CD4-positive, alpha-beta T cell treated with Interleukin-6 for 4 hours (primary cell): ENCODE measurements at places on chromosomes 13 and 19.

DNA sequence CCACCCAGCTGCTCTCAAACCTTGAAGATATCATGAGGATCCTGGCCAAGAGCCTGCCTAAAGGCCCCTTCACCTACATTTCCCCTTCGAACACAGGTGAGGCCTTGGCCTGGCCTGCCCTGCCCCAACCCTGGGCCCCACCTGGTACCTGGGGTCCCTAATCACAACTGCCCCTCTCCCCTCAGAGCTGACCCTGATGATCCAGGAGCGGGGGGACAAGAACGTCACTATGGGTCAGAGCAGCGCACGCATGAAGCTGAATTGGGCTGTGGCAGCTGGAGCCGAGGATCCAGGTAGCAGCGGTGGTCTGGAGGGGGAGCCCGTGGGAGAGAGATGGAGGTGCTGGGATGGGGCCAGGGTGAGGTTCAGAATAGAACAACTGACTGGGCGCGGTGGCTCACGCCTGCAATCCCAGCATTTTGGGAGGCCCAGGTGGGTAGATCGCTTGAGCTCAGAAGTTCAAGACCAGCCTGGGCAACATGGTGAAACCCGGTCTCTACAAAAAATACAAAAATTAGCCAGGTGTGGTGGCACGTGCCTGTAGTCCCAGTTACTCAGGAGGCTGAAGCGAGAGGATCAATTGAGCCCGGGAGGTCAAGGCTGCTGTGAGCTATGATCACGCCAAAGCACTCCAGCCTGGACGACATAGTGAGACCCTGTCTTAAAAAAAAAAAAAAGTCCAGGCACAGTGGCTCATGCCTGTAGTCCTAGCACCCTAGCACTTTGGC lies 17.5 kb downstream of the DDX39A start:
- DNase-seq, result no peak

- DNase-seq, result no peak
Measured at GRCh38 chr13:76091076-76091475, 454.9 kb downstream of the LMO7 start.

- no peak for DNase-seq
Measured at GRCh38 chr19:38793177-38793576, 4.2 kb downstream of the LGALS7B start.

GRCh38 chr13:78176880-78177279 lies 258.2 kb upstream of the EDNRB start:
- no peak for DNase-seq

GRCh38 chr13:39038569-39039030 lies 344 bp downstream of the NHLRC3 start:
- DNase-seq, result peak; percentile 61

- no peak for DNase-seq
Measured at GRCh38 chr19:57047743-57048142, 72.0 kb upstream of the USP29 start.

DNA sequence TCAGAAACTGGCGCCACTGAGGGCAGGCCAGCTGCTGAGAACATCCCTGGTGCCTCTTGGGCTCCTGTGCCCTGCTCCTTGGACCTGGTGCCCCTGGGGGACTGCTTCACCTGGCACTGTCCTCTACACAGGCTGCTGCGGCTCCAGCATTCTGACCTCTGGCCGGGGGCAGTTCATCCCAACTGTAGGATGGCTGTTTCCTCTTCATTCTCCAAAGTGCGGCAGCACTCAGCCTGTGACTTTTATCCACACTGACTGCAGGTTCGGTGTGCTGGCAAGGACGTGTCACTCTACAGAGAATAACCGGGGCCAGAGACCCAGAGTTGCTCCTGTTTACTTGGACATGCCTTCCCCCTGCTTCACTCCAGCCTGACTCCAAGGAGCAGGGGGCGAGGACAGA lies 7.6 kb upstream of the ANKRD10 start:
- DNase-seq, result no peak

GRCh38 chr19:17081672-17082630 lies 6.4 kb downstream of the MYO9B start:
- DNase-seq, result no peak
